ENCODE measurements at places on chromosomes 7 and 10. TPM values are rescaled to one million over a fixed set of nuclear protein-coding genes. Genes with fewer than 3 reads are reported as not detected.

Gene CPA4
- not detected for total RNA-seq

GRCh38 chr7:152859781-152860191 is 100.2 kb downstream of the ACTR3B start:
- peak; percentile 52 for DNase-seq

Gene EN2
- total RNA-seq, result not detected

Gene CCL24
- not detected for total RNA-seq

Gene COMTD1
- total RNA-seq, result 49.5 TPM

- DNase-seq, result peak; percentile 36
Observed at GRCh38 chr7:30173058-30173897, 38.5 kb downstream of the MTURN start.

GRCh38 chr10:6089334-6090219 is 743 bp downstream of the RBM17 start:
- peak; percentile 51 for DNase-seq

Gene SLC16A12
- total RNA-seq, result 10.9 TPM

- DNase-seq, result no peak
Observed at GRCh38 chr7:35823440-35823839, 22.6 kb downstream of the SEPTIN7 start.

Gene CNPY1
- not detected for total RNA-seq

DNA sequence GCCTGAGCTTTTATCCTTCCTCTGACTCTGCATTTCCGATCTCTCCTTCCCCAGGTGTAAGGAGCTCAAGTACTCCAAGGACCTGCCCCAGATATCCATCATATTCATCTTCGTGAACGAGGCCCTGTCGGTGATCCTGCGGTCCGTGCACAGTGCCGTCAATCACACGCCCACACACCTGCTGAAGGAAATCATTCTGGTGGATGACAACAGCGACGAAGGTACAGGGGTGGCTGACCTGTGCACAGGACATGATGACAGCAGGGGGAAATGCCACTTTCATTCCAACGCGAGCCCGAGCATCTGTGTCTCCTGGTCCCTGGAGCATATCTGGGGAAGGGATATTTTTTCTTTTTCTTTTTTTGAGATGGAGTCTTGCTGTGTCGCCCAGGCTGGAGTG is 256.2 kb downstream of the GALNT17 start:
- DNase-seq, result no peak

Gene UPK3BL1
- 23.2 TPM for total RNA-seq

DNA sequence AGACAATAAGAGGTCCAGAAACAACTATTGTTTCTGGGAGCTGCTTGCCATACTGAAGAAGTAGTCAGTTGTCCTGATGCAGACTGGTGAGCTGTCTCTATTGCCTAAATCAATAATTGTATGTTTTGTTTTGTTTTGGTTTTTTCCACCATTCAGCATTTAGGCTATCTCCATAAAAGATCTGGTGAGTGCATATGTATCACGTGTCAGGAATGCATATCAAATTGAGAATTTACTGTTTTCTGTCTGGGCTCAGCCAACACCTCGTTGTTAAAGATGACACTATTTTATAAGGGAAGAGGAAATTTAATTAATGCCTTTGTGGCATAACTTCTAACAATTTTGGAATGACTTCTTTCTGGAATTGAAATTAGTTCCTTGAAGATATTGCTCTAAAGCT is 66.2 kb downstream of the SORCS1 start:
- DNase-seq, result no peak

DNA sequence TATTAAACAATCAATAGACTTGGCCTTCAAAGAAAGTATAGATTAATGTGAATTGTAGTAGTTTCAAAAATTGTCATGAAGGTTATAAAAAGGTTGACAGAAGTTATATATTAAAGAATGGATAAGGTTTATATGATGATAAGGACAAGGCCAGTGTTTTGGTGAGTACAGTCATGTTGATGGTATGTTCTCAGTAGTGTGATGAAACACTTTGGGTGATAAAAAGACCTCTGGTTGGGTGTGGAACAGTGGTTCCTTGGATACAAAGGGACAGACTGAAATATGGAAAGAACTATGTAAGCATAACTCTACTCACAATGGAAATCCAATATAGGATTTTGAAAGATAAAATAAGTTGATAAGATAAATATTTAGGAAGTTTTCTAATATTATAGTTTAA is 866.3 kb downstream of the ANKRD7 start:
- no peak for DNase-seq

DNA sequence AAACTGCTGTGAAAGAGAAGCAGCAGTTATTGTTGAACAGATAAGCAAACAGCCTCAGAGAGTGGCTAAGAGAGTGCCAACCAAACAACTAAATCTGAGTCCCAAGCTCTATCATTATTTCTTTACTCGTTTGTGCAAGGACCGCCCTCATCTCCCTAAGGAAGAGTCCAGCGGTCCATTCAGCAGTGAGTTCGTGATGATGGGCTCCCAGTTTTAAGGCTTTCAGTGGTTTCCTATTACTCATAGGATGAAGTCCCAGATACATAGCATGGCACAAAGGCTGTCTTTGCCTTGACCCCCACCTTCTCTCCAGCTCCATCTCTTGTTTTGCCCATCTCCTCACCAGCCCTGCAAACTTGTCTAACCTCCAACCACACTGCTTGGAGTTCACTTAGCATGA is 24.3 kb upstream of the PDE1C start:
- no peak for DNase-seq

GRCh38 chr7:68031180-68031943 is 1034.7 kb downstream of the TYW1 start:
- no peak for DNase-seq

- DNase-seq, result no peak
Observed at GRCh38 chr7:128094686-128095085, 63.4 kb upstream of the LRRC4 start.

DNA sequence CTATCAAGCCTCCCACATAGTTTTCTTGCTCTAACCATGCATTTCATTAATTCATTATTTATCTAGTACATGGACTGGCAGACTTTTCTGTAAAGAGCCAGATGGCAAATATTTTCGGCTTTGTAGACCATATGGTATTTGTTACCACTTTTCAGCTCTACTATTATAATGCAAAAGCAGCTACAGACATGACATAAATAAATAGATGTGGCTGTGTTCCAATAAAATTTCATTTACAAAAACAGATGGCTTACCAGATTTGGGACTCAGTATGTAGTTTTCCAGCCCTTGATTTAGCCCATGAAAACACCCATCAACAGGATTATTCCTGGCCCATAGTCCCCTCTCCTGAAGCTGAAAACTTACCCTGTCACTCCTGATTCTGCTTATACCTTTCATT is 32.1 kb downstream of the PLCE1 start:
- no peak for DNase-seq

DNA sequence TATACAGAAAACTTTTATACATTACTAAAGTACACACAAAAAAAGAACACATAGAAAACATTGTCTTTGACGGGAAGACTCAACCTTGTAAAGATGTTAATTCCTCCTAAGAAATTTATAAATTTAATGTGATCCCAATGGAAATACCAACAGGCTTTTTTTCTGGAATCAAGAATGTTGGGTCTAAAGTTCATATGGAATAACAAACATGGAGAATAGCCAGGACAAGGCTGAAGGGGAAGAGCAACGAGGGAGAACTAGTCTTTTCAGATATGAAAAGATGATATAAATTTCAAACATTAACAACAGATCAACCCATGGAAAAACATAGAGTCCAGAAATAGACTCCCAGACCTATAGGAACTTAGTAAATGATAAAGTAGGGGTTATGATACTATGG is 19.8 kb downstream of the HIPK2 start:
- no peak for DNase-seq

Gene DGKI
- 0.30 TPM for total RNA-seq

DNA sequence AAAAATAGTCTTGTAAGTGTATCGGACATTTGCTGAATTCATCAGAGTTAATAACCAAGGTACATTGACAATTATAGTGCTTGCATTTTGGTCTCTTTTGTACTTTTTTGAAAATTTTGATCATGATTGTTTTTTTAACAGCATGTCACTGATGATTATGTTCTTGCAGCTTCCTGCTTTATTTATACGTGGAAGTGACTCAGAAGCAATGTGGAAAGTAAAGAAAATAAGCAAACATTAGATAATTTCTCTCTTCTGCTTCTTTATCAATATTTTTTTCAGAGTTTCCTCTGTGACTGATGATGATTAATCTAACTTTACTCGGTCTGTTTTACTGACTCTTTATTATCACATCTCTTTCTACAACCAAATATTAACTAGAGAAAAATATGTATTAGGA is 1351.9 kb downstream of the REEP3 start:
- DNase-seq, result no peak

DNA sequence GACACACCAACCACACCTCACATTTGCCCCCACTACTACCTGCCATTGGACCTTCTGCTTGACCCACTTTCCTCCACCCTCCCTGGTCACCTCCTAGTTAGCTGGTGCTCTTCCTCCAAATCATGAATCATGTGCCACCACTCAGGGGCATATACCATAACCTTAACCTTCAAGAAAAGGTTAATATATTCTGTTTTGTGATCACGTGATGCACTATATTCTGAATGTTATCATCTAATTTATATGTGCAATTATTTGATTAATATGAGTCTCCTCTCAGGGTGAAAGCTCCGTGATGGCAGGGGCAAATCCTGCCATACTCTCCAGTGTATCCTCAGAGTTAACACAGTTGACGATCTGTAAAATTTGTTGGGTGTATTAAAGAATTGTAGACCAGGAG is 635.5 kb downstream of the XPNPEP1 start:
- no peak for DNase-seq

DNA sequence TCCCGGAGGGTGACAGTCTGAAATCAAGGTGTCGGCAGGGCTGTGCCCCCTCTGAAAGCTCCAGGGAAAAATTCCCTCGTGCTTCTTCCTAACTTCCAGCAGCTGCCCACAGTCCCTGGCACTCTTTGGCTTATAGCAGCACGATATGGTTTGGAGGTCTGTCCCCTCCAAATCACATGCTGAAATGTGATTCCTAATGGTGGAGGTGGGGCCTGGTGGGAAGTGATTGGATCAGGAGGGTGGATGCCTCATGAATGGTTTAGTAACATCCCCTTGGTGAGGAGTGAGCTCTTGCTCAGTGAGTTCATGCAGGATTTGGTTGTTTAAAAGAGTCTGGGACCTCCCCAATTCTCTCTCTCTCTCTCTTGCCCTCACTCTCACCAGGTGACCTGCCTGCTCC is 51.1 kb downstream of the GPAM start:
- DNase-seq, result no peak

DNA sequence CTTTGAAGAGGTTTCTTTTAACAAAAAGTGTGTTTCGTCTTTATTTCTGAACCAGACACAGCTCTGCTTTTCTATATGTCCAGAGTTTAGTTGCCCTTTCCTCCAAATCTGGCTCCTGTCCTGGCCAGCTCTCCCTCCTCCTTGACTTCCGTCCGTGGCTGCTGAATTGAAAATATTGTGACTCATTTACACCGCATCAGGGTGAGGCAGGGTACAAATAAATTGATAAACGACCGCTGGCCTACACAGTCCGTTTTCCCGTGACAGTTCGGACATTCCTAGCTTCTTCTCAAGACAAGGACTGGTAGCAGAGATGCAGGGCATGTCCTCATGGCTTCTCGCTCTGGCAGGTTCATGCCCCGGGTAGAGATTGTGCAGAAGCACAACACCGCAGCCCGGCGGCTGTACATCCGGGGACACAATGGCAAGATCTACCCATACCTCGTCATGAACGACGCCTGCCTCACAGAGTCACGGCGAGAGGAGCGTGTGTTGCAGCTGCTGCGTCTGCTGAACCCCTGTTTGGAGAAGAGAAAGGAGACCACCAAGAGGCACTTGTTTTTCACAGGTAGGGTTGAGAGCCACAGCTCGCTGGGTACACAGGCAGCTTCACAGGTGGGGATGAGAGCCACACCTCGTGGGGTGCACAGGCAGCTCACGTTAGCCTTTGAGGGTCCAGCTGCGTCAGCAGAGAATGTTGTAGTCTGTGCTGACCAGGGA is 126.6 kb downstream of the TRRAP start:
- DNase-seq, result no peak

Gene SPRN
- total RNA-seq, result 0.27 TPM

Gene HOXA6
- total RNA-seq, result not detected

DNA sequence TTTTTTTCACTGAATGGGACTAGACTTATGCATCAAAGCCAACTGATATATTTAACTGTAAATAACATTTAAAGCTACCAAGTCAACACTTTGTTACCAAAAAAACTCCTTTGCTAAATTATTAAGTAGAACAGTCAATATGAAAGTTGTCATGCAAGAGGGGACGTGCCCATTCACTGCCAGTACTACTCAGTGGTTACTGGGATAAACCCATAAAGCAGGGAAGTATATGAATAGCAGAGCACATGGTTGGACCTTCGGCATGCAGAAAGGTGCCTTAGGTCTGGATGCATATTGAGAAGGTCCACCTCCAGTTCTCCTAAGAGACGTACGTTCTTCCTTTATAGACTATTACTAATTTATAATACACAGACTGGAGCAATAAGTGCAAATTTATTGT is 120.1 kb downstream of the SVOPL start:
- no peak for DNase-seq

Gene DRGX
- total RNA-seq, result not detected

DNA sequence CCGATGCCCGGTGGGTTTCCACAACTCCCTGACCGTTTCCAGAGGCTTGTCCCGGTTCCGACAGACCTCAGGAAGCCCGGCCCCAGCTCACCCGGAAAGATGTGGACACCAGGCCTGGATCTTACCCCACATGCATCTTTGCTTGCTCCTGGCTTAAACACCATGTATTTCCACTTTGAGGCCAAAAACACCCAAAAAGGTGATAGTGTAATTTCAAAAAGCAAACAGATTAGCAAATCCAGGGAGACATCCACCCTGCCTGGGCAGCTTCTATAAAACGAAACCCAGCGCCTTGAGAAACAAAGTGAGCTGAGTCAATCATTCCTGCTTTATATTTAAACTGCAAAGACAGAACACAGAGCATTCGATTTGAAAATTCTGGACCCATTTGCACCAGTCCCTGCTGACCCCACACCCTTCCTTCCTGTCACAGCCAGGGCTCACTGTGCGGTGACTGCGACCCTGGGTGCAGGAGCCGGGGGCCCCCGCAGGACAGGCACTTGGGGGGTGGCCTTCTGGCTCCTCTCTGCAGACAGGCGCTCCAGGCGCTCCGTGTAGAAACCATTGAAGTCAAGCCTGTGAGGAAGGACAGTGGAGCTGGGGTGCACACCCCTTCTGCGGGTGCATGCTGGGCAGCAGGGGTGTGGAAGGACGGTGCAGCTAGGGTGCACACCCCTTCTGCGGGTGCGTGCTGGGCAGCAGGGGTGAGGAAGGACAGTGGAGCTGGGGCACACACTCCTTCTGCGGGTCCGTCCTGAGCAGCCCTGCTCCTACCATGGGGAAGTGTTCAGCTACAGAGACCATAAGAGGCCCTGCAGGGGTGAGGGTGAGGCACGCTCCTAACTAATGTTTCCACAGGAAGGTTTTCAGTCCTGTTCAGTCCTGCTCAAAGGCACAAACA is 2.9 kb upstream of the ADAM8 start:
- no peak for DNase-seq

Gene SPDYE9
- not detected for total RNA-seq

- DNase-seq, result no peak
Observed at GRCh38 chr10:665579-666091, 23.8 kb downstream of the DIP2C start.

Gene NANOS1
- 2.9 TPM for total RNA-seq

Gene VIPR2
- 7.8 TPM for total RNA-seq
